ENCODE measurements at places on chromosomes 3 and 15.
A peak's percentile ranks its signal among the peaks of the same experiment; 100 is the strongest.

GRCh38 chr15:45441686-45442085 is 63.3 kb upstream of the GATM start:
- DNase-seq: no peak

GRCh38 chr15:85706779-85707518 is 87.8 kb downstream of the KLHL25 start:
- DNase-seq: no peak

- peak; percentile 51 for DNase-seq
Measured at GRCh38 chr3:186361762-186362536, at the start of gene DGKG. Gene DGKG, minus strand, starts transcription at chr3:186362234. Its CDS starts 41,775 bp downstream, at chr3:186320459.

- no peak for DNase-seq
Measured at GRCh38 chr15:75063338-75063737, 39.9 kb downstream of the PPCDC start.

GRCh38 chr3:4950351-4950784 is 28.9 kb upstream of the BHLHE40 start:
- DNase-seq: no peak

- no peak for DNase-seq
Measured at GRCh38 chr3:37987751-37988179, 2.8 kb upstream of the VILL start.

DNA sequence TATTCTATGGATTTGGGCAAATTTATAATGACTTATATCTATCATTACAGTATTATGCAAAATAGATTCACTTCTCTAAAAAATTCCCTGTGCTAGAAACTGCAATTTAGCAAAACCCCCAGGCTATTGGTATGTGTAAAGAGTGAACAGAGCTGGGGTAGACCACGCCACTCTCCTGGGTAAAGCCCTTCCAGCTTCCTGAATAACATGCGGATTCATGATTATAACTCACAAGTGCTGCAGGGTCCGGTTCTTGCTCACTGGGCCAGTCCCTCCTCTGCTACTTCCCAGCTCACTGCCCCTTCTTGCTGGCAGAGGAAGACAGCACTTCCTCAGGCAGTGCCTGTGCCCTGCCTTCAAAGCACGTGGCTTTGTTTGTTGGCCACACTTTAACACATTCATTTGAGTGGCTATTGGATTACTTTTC is 4.1 kb downstream of the CD80 start:
- no peak for DNase-seq

All from breast epithelium (tissue), 4 donors.